ENCODE measurements at places on chromosomes 7 and 10.

GRCh38 chr10:1365540-1366321, 309.5 kb downstream of the WDR37 start:
- no peak for DNase-seq

GRCh38 chr7:82202965-82203364, 240.6 kb downstream of the CACNA2D1 start:
- DNase-seq: no peak

- DNase-seq: no peak
Observed at GRCh38 chr7:2728316-2729030, 40.5 kb downstream of the AMZ1 start.

DNA sequence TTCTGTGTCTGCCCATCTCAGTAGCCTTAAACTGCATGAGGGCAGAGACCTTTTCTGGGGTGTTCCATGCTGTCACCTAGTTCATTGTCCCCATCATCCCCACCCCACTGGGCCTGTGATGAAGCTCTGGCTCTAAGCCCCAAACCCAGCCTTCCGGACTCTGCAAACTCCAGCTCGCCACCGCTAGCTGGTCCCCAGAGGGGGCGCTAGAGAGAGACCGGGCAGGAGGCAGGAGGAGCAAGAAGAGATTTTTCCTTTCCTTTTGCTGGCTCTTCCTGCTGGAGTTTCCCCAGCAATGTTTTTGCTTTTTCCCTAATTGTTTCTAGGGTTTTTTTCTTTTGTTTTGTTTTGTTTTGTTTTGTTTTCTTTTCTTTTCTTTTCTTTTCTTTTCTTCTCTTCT, 234.4 kb downstream of the TEX36 start:
- peak; percentile 5 for DNase-seq

DNA sequence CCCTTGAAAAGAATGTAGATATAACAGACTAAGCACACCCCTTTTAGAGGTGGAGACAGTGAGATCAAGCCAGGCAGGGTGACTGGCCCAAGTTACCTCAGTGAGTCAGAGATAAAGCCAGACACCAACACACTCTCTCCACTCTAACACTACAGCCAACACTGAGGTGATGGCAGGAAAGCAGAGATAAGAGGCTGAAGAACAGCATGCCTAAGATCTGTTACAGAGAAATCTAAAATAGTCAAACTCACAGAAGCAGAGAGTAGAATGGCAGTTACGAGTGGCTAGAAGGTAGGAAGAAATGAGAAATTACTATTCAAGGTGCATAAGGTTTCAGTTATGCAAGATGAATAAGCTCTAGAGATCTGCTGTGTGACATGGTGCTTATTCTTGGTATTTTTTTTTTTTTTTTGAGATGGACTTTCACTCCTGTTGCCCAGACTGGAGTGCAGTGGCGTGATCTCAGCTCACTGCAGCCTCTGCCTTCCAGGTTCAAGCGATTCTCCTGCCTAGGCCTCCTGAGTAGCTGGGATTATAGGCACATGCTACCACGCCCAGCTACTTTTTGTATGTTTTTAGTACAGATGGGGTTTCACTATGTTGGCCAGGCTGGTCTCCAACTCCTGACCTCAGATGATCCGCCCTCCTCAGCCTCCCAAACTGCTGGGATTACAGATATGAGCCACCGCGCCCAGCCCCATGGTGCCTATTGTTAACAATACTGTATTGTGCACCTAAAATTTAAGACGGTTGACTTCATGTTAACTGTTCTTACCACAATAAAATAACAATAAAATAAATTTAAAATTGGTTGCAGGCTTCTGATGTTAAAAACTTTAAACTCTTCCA, 28.7 kb downstream of the ICA1 start:
- no peak for DNase-seq

- no peak for DNase-seq
Observed at GRCh38 chr10:112298581-112298980, 15.4 kb downstream of the TECTB start.
